ENCODE measurements at places on chromosomes 6 and 20. TPM values are rescaled to one million over a fixed set of nuclear protein-coding genes. Genes with fewer than 3 reads are reported as not detected.

Gene DCBLD1
- 13.9 TPM for total RNA-seq

Gene KCNQ2
- not detected for total RNA-seq

Gene CABLES2
- 0.47 TPM for total RNA-seq

Gene LAMA5
- 12.5 TPM for total RNA-seq

Gene KIAA1755
- 3.3 TPM for total RNA-seq

Gene FAM209A
- total RNA-seq, result not detected

Gene SOX18
- total RNA-seq, result under 0.01 TPM

Gene PNPLA1
- total RNA-seq, result not detected

Gene LHFPL5
- total RNA-seq, result not detected

Gene ANKRD66
- total RNA-seq, result not detected

Gene GPR6
- not detected for total RNA-seq

Gene CST7
- not detected for total RNA-seq

Gene IL20RA
- total RNA-seq, result 0.17 TPM

Gene KIFC1
- 2.7 TPM for total RNA-seq

Gene ECT2L
- total RNA-seq, result 0.09 TPM

Gene SYNCRIP
- 27.2 TPM for total RNA-seq

Gene PRL
- total RNA-seq, result not detected

Gene WASF1
- total RNA-seq, result 2.5 TPM

Gene SNAP25
- 4.5 TPM for total RNA-seq

Gene EDN3
- total RNA-seq, result not detected

Gene RHAG
- total RNA-seq, result not detected

Gene SMOC2
- not detected for total RNA-seq

Gene TBC1D32
- 10.1 TPM for total RNA-seq

Gene DYNLT2
- 0.63 TPM for total RNA-seq

Gene PPT2
- 39.7 TPM for total RNA-seq

Gene SLC22A3
- 0.09 TPM for total RNA-seq

Gene OPN5
- total RNA-seq, result under 0.01 TPM

Gene C6orf58
- not detected for total RNA-seq

Gene GDAP1L1
- not detected for total RNA-seq

Gene ZNF133
- 25.8 TPM for total RNA-seq

Gene LRRC73
- 0.60 TPM for total RNA-seq

Gene NHLRC1
- 2.2 TPM for total RNA-seq

Gene SLC2A10
- 40.6 TPM for total RNA-seq

Gene SPATA25
- total RNA-seq, result 1.4 TPM

Gene HLA-DMA
- 4.6 TPM for total RNA-seq

Gene MLIP
- total RNA-seq, result 0.32 TPM

Gene PROKR2
- total RNA-seq, result not detected

Gene CLPSL1
- not detected for total RNA-seq

Gene SMPDL3A
- total RNA-seq, result 57.7 TPM

Gene FOXA2
- total RNA-seq, result 0.09 TPM

Gene SPTLC3
- 4.6 TPM for total RNA-seq

Gene HMGCLL1
- total RNA-seq, result not detected

Gene SYCP2L
- not detected for total RNA-seq

Gene GJA10
- total RNA-seq, result not detected

Gene RAET1G
- total RNA-seq, result 10.5 TPM

Gene MSH5
- total RNA-seq, result 2.7 TPM
